ENCODE measurements at places on chromosomes 12 and 14.

DNA sequence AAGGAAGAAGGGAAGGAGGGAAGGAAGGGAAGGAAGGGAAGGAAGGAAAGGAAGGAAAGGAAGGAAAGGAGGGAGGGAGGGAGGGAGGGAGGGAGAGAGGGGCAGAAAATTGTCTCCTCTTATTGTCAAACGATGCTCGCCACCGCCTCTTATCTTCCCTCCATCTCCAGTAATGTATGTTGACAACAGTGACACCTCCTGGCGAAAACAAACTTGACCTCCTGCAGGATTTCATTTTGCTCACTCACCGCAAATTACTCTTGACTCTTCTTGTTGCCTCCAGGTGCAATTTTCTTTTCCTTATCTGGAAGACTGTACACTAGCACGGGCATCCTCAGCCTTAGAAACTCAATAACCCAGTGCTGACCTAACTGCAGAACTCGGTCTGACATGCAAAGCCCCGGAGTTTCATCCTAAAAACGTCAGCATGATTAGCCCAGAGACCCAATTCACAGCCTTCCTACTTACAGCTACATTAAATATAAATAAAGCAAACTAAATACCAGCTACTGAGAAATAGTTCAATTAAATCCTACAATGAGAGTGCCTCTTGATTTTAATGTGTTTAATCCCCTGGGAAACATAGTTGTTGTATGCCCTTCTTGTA lies 512.4 kb upstream of the TMPO start:
- DNase-seq, result peak; percentile 72

- DNase-seq, result peak; percentile 43
Observed at GRCh38 chr14:74459289-74459946, 33.4 kb upstream of the SYNDIG1L start.

DNA sequence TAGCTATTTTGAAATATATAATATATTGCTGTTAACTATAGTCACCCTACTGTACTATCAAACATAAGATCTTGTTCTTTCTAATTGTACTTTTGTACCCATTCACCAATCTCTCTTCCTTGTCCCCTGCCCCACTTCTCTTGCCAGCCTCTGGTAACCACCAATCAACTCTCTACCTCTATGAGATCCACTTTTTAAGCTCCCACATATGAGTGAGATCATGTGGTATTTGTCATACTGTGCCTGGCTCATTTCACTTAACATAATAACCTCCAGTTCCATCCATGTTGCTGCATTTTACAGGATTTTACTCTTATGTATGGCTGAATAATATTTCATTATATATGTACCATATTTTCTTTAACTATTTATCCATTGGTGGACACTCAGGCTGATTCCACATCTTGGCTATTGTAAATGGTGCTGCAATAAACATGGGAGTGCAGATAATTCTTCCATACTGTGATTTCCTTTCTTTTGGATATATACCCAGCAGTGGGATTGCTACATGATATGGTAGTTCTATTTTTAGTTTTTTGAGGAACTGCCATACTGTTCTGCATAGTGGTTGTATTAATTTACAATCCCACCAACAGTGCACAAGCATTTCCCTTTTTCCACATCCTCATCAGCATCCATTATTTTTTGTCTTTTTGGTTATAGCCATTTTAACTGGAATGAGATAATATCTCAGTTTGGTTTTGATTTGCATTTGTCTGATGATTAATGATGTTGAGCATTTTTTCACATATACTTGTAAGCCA lies 33.5 kb upstream of the SPIC start:
- DNase-seq, result no peak

- DNase-seq, result no peak
Observed at GRCh38 chr12:8985213-8985754, 4.1 kb upstream of the KLRG1 start.

Measured in retina (tissue), 1 donor.